G401 (cell line): ENCODE measurements at places on chromosomes 16 and 17. TPM values are rescaled to one million over a fixed set of nuclear protein-coding genes. Genes with fewer than 3 reads are reported as not detected.
A peak's percentile ranks its signal among the peaks of the same experiment; 100 is the strongest.

The TBX6 gene
- total RNA-seq: not detected in 2 replicates

DNA sequence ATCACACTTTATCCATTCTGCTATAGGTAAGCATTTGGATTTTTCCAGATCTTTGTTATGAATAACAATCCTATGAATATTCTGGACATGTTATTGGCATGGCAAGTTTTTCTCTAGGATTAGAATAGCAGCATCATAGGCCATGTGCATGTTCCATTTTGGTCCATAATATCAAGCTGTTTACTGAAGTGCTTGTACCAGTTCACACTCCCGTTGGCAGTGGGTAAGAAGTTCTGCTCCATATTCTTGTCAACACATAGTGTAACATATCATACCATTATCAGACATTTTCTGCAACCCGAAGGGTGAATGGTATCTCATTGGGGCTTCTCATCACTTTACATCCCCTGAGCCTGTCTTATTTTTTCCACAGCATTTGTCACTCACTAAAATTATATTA is 661.9 kb upstream of the SALL1 start:
- no peak for DNase-seq

DNA sequence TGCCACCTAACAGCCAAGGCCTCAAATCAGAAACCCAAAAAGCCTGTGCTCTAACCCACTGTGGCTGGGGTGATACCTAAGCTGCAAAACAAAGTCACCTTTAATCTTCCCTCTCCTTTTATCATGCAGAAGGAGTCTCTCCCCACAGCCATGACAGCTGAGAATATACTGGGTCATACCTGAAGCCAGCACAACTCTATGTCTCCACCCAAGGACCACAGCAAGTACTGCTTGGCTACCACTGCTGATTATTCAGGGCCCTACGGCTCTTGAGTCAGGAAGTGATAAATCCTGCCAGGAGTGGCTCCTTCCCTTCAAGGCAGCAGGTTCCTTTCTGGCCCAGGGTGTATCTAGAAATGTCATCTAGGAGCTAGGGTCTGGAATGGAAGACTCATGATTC is 151.5 kb upstream of the TOM1L1 start:
- no peak for DNase-seq

DNA sequence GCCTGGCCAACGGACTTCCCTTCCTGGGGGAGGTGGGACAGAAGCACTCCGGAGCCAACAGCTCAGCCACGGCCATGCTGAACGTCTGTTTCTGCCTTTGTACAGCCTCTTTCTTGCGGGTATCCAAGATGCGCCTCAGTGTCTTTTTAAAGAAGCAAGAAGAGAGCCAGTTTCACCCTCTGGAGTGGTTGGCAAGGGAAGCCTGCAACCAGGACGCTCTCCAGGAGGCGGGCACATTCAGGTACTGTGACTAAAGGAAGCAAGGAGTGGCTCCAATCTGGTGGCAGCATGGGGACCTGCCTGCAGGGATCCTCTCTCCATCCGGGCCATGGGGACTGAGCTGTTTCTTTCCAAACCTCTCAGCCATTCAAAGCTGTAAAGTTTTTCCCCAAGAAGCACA is 60.6 kb upstream of the ENDOV start:
- no peak for DNase-seq

DNA sequence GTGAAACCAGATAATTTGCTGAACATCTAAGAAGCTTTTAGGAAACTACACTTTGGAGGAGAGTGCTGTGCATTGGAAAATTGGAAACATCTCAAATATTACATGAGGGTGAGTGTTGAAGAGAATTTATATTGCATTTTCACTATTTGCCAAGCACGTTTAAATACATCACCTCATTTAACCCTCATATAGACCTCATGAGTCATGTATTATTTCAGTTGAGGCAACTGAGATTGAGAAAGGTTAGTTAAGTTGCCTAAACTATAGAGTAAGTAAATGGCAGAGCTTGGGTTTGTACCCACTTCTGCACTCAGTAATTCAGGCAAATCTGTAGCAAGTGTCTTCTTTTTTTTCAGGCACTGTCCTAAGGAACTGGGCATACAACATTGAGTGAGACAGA is 3.7 kb upstream of the NLK start:
- no peak for DNase-seq

DNA sequence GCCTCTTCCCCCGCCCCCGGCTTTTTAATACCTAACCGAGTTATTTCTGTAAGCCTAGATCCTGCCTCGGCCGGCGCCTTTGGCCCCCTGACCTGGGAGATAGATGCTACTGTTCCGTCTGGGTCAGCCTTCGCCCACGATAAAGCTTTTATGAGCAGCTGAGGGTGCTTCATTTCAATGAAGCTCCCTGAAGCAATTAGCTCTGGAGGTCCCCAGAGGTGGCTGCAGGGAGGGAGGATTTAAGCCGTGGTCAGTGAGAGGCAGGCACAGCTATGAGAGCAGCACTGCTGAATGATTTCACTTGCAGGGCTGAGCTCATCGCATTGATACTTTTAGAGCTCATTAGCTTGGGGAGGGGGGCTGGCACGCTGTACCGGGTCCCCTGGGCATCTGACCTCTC is 89.4 kb downstream of the RPA1 start:
- no peak for DNase-seq

The SPIRE2 gene
- total RNA-seq: 21.7 and 37.2 TPM in 2 replicates

The TANGO6 gene
- total RNA-seq: 23.8 and 31.5 TPM in 2 replicates

- DNase-seq: peak; percentile 65
These were observed 38.3 kb upstream of the HAPSTR1 start for GRCh38 chr16:9053006-9053601.

GRCh38 chr17:44533533-44534246 is 23.6 kb upstream of the FZD2 start:
- DNase-seq: peak; percentile 66

The TOP2A gene
- total RNA-seq: 133 and 277 TPM in 2 replicates

The SLC16A6 gene
- total RNA-seq: 0.31 and 0.37 TPM in 2 replicates

DNA sequence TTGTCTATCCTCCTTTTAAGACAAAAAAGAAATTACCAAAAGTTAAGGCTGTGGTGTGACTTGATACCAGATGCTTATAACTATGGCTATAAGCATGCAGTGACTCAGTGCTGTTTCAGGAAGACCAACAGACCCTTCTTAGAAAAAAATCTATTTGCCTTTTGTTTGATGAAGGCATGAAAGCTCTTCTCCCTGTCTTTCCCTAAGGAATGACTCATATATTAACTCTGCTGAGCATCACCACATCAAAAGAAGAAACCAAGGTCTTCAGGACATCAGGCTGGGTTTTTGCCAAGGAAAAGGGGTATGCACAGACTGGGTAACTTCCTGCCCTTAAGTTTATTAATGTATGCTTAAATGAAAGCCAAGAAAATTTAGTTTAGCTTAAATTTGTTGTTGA is 47.1 kb downstream of the VMP1 start:
- DNase-seq: no peak

DNA sequence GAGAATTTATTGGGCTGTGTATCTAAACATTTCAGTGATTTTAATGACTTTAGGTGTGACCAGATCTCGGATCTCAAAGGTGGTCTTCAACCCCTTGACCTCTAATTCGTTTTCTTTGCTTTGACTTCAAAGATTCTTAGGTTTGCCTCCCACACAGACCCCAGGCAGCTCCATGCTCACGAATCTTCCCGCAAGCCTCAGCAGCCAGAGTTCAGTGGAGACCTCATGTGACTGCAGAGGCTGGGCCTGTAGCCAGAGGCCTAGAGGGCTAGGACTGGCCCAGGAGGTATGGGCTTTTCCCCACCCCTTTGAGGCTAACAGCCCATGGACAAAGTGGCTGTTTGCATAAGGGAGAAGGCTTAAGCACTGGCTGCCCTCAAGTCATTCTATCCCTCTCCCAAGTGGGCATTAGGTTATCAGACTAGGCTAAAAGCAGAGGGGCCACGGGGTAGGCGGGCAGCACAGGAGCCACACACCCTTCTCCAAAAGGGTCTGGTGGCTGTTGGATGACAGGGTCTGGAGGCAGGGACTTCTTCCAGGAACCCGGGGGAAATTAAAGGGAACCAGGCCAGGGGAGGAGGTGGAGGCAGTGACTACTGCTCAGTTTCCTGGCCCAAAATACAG is 3.0 kb downstream of the HIRIP3 start:
- no peak for DNase-seq

The C17orf100 gene
- 2.5 and 2.8 TPM in 2 replicates for total RNA-seq

The RPA1 gene
- 79.1 and 102 TPM in 2 replicates for total RNA-seq

- no peak for DNase-seq
These were observed 9.9 kb downstream of the CRYM start for GRCh38 chr16:21268236-21268635.

- DNase-seq: no peak
These were observed 171.1 kb downstream of the ABCC12 start for GRCh38 chr16:47984669-47985068.

DNA sequence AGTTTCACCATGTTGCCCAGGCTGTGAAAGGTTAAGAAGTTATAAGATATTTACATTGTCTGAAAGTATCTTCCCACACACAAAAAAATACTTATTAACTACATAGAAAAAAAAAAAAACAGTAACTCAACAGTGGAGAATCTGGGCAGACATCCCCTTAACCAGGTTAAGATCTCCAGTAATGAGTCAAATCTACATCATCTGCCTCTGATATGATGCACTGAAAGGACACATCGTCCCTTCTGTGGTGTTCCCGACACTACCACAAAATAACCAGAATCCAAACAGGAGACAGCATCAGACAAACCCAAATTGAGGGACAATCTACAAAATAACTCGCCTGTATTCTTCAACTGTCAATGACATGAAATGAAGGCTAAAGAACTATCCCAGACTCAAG is 40.0 kb downstream of the CMTM4 start:
- no peak for DNase-seq

The CX3CL1 gene
- total RNA-seq: 0.43 TPM in 1 of 2 replicates, not detected in the other

GRCh38 chr17:2090210-2090641 is 35.3 kb downstream of the HIC1 start:
- no peak for DNase-seq

GRCh38 chr17:6421700-6422604 is 13.0 kb downstream of the AIPL1 start:
- peak; percentile 81 for DNase-seq

DNA sequence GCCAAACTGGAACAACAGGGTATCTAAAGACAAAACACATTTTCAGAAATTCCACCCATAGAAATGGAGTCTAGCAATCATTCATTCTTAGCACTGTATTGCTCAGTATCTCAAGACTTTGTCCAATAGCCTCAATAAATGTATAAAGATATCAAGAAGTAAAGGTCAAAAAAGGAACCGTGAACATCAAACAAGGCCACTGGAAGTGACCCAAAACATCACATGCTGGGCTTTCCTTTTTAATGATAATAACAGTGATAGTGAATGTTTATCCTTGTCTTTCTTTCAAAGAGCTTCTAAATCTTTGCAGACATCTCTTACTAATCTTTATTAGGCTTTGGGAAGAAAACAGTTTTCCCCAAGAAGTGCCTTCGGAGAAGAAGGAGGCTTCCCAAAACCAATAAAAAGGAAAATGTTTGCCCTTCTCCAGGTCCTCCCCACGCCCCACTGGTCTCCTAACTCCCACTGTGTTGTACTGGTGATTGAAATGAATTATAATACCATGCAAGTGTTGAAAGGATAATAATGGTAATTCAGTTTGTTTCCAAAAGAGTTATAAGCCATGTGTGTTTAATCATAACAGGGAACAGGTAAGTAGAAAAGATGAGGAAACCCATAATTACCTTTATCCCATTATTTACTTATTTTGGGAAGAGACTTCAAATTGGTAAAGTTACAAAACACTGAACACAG is 18.6 kb downstream of the RNF43 start:
- no peak for DNase-seq

The ASB16 gene
- not detected in 2 replicates for total RNA-seq

DNA sequence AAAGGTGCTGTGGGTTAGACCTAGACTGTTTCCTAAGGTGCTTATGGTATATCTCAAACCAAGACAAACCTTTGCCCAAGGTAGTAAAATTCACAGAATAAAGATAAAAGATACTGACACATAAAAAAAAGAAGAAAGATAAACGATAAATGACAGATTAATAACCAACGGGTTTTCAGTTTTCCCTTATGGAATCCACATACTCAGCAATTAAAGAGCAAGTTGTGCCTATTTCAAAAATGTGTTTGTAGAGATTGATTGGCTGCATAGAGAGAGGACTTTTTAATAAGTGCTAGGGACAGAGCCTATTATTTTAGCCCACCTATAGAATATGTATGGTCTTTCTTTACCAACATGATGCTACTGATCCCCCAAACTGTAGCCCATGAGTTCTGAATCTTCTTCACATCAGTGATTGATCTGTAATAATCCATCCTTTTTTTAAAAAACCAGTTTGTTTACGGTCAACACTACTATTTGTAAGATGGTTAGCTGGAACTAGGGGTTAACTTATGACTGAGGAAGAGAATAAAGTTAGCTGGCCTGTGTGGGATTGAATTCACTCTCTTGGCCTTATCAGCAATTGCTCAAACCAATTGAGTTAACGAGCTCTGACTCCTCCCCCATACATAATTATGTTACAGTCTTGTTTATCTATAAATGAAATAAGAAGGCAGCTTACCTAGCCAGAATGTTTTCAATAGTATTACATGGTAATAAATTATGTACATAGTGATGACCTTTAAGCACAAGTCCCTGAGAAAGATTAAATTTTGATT is 53.8 kb downstream of the SNX11 start:
- no peak for DNase-seq

DNA sequence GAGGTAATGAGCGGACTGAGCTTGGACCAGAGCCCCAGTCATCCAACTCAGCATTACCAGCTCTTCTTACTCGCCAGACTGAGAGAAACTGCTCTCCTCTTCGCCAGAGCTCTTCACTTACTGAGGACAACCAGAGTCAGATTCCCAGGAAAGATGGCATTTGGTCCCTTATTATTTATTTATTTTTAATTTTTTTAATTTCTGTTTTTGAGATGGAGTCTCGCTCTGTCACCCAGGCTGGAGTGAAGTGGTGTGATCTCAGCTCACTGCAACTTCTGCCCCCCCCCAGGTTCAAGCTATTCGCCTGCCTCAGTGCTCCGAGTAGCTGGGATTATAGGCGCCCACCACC is 23.3 kb downstream of the DEXI start:
- DNase-seq: no peak

The APOH gene
- not detected in 2 replicates for total RNA-seq

GRCh38 chr16:54431041-54431996 is 144.7 kb upstream of the IRX3 start:
- no peak for DNase-seq

DNA sequence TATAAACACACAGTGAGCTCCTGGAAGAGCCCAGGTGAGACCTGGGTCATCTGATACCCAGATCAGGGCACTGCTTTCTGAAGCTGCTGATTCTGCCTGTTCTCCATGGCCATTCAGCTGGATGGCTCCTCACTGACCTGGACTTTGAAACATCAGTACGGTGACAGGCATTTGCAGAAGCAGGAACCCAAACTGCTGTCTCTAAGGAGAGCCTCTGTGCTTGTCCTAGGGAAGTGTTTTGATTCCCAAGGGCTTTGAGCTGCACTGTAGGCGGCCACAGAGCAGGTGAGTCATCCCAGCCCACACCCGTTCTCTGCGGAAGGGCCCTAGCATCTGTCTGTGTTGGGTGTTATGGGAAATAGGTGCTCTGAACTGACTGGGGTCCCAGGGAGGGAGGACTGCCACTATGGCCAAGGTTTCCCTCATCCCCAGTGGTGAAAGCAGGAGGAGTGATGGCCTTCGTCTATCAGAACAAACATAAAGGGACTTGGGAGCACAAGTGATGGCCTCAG is 60.7 kb upstream of the ADCY9 start:
- no peak for DNase-seq

GRCh38 chr17:46943218-46943500 is 20.2 kb downstream of the GOSR2 start:
- DNase-seq: no peak

- no peak for DNase-seq
These were observed at the start of gene TMC6 for GRCh38 chr17:78128551-78129350. Gene TMC6, minus strand, starts transcription at chr17:78128755. Its CDS starts 1,923 bp downstream, at chr17:78126832.

The RPL26 gene
- total RNA-seq: 3,963 and 5,110 TPM in 2 replicates

GRCh38 chr16:58462089-58462488 is 37.9 kb upstream of the NDRG4 start:
- peak; percentile 95 for DNase-seq

GRCh38 chr17:917391-917811 is 62.2 kb downstream of the NXN start:
- DNase-seq: no peak
